ENCODE measurements at places on chromosomes 13 and 19.

- DNase-seq, result no peak
Observed at GRCh38 chr13:31761951-31762350, 22.6 kb downstream of the RXFP2 start.

DNA sequence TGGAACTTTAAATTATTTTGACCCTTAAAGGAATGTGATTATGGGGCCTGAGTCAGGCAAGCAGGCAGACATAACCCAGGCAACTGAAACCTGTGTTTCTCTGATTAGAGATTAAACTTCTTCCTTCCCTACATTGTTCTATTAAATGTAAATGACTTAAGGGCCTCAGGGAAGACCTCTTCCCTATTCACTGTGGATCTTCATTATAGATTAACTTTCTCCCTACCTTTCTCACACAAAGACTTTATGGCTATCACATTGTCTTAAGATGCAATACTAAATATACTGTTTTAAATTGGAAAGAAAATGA lies 8.8 kb upstream of the METTL21C start:
- DNase-seq, result no peak

- no peak for DNase-seq
Observed at GRCh38 chr13:46578590-46578975, 25.6 kb downstream of the LRCH1 start.

DNA sequence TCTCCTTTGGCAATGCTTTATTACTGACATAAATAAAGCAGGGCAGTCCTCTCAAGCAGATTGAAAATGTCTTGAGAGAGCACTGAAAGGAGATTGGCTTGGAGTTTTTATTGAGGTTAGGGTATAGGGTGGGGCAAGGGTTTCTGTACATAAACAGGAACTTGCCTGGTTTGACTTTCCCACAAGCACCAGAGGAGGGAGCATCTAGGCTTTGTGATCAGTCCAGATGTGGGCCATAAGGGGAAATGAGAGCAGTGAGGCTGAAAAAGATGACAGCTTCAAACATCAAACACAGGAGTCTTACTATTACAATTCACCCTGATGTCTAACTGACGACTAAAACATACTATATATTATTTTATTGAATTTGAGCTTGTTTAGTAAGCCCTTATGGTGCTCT lies 260.9 kb downstream of the MTUS2 start:
- no peak for DNase-seq

- DNase-seq, result no peak
Observed at GRCh38 chr13:30905932-30906383, at the start of gene MEDAG. MEDAG (plus strand) TSS chr13:30906271; CDS start chr13:30906516, 245 bp downstream.

- DNase-seq, result no peak
Observed at GRCh38 chr13:75365724-75366173, 116.2 kb downstream of the TBC1D4 start.

- no peak for DNase-seq
Observed at GRCh38 chr13:40758811-40759210, 12.2 kb downstream of the MRPS31 start.

GRCh38 chr19:49442771-49443365 lies 1.5 kb upstream of the SLC17A7 start:
- DNase-seq, result peak; percentile 70

DNA sequence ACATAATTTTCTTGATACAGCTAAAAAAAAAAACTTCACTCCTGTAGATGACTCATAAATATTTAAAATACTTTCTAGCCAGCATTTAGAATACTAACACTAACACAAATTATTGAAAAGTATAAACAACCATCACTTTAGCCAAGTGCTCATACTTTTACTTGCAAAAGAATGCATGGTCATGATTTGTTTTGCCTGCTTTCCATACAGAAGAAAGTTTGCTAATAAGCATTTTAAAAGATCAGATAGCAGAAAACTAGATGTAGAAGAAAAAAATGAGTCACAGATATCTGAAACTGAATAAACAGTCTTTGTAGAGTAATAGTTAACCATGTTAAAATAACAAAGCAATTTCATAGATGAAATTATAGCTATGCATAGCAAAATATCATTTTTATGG lies 2280.4 kb upstream of the PCDH20 start:
- no peak for DNase-seq

DNA sequence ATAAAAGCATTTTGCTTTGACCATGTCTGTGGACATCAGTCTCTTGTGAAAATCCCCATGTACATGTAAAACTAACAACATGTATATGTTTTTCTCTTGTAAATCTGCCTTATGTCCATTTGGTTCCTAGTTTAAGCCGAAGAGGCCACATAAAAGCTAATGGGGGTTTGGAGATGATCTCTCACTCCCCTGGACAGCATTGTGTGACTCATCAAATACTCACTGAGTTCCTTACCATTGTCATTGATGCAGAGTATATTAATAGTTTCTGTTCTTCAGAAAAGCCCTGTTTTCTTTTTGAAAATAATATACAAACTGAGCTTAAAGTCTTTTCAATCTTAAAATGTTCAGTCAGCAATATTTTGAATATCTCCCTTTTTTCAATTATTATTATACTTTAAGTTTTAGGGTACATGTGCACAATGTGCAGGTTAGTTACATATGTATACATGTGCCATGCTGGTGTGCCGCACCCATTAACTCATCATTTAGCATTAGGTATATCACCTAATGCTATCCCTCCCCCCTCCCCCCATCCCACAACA lies 536.7 kb upstream of the HTR2A start:
- DNase-seq, result no peak

DNA sequence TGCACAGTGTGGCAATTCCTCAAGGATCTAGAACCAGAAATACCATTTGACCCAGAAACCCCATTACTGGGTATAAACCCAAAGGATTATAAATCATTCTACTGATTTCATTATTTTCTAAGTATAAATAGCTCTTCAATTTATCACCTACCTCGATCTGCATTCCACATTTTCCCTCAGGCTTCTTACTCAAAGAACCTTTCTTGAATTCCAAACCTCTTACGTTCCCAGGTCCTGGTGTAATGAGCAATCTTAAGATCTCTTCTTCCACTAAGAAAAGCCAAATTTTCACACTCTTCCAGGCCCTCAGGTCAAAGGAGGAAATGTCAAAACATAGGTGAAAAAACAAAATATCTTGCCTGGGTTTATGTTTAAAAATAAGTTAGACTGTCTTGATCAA lies 237.3 kb upstream of the GPC6 start:
- DNase-seq, result no peak

DNA sequence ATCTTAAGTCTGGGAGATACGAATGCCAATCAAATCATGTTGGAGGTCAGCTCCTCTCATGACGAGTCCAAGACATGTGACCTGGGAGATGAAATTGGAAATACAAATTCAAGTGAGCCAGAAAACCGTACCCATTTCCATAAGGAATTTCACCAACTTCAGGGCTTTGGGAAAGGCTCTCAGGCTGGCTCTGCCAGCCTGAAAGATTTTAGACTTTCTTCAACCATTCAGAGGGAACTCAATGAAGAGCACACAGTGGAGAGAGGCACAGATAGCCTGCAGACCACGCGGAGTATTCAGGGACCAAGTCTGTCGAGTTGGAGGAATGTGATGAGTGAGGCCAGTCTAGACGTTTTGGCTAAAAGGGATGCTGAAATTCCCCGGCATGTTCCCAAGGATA lies 204.6 kb downstream of the MTUS2 start:
- no peak for DNase-seq

DNA sequence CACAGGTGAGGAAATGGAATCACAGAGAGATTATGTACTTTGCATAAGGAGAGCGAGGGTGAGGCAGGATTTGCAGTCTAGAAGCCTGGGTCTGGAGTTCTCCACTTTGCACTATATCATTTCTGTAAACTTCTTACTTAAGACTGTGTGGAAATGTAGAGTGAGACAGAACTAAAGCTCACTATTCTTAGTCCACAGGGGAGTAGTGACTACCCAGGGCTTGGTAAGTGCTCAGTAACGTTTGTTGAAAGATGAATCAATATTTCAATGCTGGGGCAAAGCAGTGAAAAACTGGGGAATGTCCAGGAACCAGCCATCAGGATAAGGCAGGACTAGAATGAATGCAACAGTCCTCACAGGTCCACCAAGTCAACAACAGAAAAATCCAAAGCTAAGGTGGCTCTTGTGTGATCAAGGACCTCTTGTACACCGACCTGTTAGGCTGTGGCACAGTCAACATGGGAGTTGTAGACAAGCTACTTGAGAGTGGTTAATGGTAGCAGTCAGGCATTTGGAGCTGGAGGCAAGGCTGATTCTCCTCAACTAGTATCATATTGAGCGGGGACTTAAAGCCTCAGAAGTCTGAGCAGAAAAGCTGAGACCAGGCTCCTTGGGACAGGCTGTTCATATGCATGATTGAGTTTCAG lies 929 bp upstream of the TNFSF13B start:
- DNase-seq, result no peak

GRCh38 chr13:28494778-28495537 lies at the start of gene FLT1:
FLT1 (minus strand) TSS chr13:28495128; CDS start chr13:28494843, 285 bp downstream.
- peak; percentile 68 for DNase-seq

DNA sequence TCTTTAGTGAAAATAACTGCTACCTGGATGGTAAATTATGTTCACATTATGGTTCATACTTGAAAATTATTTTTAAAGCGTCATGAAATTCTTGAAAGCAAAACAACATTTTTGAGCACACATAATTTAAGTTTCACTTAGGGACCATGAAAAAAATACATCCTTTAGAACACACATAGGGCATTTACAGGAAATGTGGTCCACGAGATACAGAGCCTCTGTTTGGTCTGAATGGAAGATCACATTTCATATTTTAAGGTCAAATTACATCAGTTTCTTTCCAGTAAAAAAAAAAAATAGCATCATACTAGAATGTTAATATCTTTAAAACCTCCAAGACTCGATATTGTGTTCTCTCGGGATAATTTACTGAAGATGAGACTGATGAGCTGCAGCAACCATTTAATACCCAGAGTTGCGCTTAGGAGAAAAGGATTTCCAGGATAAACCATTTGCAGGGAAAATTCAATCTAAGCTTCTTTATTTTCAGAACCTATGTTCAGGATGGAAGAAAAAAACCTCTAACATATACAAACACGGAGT lies 720.7 kb downstream of the DIAPH3 start:
- no peak for DNase-seq

DNA sequence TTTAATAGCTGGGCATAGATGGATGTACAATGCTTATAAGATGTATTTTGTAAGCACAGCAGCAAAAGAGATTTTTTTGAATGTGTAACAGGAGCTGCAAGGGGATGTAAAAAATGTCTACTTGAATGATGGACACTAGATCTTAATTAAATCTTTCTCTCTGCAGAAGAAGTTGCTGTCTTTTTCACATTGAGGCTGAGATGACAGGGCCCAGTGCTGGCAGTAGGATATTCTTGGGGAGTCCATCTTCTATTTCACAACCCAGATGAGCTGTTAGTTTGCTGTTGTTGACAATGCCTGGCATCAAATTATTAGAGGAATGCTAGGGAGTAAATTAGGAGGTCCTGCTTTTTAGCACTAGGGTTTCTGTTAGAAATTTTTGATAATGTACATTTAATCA lies 698.7 kb downstream of the SLITRK5 start:
- no peak for DNase-seq

GRCh38 chr13:98206946-98207345 lies 29.9 kb upstream of the RNF113B start:
- no peak for DNase-seq

- DNase-seq, result no peak
Observed at GRCh38 chr13:112601371-112601770, 13.4 kb upstream of the TUBGCP3 start.

- no peak for DNase-seq
Observed at GRCh38 chr13:79966493-79966895, 374.4 kb downstream of the SPRY2 start.

GRCh38 chr13:76741046-76741445 lies 145.2 kb downstream of the KCTD12 start:
- no peak for DNase-seq

DNA sequence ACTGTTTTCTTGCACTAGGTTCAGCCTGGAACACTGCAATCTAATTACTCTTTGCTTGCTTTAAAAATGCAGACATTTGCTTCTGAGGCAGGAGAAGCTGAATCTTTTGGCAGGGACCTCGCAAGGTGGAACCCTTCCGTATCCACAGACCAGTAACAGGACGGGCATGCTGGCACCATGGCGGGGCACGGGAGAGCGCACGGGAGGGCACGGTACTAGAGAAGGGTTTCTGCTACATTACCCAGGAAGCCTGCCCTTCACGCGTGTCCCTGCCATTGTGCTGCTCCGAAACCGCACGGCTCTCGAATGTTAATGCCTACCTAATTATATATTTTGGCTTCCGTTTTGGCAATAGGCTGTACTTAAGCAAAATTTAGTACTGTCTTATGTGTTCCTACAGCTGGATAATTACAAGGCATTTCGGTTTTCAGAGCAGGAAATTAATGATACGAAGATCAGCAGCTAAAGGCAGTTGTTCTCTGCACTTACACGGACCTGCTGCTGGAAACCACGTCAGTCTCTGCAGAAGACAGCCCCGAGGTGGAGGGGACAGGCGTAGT lies 430.4 kb downstream of the IRS2 start:
- DNase-seq, result no peak

GRCh38 chr13:33274264-33274663 lies 11.3 kb downstream of the STARD13 start:
- no peak for DNase-seq

DNA sequence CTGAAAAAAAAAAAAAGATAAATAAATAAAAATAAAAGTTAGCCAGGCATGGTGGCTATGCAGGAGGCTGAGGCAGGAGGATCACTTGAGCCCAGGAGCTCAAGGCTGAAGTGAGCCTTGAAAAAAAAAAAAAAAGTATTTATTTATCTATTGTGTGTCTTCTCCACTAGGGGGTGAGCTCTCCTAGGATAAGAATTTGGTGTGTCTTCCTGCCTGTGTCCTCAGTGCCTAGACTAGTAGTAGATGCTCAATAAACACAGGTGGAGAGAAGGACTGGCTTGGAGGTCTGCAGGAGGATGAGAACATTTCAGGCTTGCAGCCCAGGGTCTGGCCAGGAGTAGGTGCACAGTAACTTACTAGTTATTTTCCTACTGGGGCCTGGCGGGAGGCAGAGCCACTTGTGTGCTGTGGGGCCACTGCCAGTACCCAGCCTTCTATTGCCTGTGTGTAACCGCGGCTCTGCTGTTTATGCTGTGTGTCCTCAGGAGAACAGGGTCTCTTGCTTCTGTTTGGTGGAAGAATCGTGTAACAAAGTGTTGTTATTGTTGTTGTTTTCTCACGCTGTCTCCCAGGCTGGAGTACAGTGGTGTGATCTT lies 5.4 kb downstream of the LMTK3 start:
- DNase-seq, result peak; percentile 49

DNA sequence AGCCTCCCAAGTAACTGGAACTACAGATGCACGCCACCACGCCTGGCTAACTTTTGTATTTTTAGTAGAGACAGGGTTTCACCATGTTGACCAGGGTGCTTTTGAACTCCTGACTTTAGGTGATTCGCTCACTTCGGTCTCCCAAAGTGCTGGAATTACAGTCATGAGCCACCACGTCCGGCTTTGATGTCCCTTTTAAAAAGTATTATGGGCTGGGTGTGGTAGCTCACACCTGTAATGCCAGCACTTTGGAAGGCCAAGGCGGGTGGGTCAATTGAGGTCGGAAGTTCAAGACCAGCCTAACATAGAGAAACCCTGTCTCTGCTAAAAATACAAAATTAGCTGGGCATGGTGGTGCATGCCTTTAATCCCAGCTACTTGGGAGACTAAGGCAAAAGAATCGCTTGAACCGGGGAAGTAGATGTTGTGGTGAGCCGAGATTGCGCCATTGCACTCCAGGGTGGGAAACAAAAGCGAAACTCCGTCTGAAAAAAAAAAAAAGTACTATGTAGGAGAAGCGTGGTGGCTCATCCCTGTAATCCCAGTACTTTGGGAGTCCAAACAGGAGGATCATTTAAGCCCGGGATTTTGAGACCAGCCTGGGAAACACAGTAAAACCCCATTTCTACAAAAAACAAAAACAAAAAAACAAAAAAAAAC lies 22.8 kb upstream of the ERVV-1 start:
- no peak for DNase-seq

GRCh38 chr13:98228661-98229341 lies 51.7 kb upstream of the RNF113B start:
- DNase-seq, result no peak

All from activated T-cell treated with anti-CD3 and anti-CD28 coated beads, Interleukin-2, amount 50 U/mL, for 24 hours (primary cell).